Stimulated activated naive CD8-positive, alpha-beta T cell treated with anti-CD3 and anti-CD28 coated beads, Interleukin-15, amount 100 ng/mL, for 72 hours (primary cell): ENCODE measurements at places on chromosomes 13 and 19.

DNA sequence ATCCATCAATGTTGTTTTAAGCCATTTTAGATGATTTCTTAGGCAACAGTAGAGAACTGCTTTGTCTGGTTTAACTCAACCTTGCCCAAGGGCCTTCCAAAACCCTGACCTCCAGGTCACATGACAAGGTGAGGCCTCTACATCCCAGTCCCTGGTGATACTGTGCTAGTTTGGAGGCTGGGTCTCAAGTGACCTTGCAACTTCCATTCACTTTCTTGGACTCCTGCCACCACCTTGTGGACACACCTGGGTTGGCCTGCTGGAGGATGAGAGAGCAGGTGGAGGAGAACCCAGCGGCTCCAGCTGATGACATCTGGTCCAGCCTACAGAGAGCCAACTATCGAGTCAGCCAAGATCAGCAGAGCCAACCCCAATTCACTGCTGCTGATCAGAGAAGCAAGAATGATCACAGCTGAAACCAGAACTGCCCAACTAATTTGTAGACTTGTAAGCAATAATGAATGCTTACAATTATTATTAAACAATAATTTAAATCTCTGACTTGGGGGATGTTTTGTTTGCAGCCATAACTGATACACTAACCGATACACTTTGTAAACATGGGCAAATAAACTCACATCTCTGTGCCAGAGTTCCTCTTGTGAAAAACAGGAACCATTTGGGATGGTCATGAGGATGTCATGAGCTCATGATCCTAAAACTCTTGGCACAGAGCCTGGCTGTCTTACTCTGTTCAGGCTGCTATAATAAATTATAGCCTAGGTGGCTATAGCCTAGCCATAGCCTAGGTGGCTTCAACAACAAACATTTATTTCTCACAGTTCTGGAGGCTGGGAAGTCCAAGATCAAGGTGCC lies 11.5 kb downstream of the FAM187B start:
- peak; percentile 68 for DNase-seq

DNA sequence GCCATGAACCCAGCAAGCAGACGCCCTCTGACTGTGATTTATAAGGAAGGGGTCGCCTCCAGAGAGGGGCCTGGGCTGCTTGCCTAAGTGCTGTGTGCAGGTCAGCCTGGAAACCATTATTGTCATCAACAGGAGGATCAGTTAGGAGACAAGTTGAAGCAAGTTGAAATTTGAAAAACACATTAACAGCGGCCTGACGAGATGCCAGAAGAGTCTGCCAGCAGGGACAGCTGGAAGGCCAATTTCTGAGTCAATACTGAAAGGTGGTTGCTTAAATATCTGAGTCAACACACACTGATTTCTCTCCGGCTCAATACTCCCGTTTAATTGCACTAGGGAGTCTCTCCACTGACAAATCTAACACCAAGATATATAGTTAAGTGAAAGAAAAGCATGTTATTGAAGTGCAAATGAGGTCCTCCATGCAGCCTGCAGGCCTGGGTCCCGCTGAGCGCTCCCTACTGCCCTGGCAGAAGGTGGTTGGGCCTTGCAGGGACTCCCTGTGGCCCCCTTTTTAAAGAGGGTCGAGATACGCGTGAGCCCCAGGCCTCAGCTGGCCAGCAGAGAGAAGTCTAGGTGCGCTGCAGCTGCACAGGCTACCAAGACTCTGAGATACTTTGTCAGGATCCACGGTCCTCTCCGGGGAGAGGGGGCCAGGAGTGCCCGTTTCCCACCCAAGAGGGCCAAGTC lies 91.1 kb downstream of the RNASEH2B start:
- no peak for DNase-seq

- peak; percentile 49 for DNase-seq
Observed at GRCh38 chr13:44191504-44192171, 182.0 kb upstream of the SERP2 start.

DNA sequence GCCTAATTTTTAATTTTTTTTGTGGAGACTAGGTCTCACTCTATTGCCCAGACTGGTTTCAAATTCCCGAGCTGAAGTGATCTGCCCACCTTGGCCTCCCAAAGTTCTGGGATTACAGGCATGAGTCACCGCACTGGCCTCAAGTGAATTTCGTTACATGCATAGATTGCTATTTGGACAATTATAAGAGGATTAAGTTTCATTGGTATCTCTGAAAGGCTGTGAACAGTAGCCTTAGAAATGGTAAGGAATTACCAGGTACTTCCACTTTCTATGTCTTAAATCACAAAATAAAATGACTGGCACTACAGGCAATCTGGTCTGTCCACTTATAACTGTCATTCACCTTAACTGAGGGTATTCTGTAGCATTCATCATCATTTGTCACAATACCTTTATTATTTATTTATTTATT lies 2.9 kb upstream of the CCDC9 start:
- no peak for DNase-seq

- DNase-seq: no peak
Observed at GRCh38 chr13:32537580-32538142, 934 bp downstream of the N4BP2L2 start.

- DNase-seq: no peak
Observed at GRCh38 chr13:112446867-112447266, 70.7 kb downstream of the SPACA7 start.

DNA sequence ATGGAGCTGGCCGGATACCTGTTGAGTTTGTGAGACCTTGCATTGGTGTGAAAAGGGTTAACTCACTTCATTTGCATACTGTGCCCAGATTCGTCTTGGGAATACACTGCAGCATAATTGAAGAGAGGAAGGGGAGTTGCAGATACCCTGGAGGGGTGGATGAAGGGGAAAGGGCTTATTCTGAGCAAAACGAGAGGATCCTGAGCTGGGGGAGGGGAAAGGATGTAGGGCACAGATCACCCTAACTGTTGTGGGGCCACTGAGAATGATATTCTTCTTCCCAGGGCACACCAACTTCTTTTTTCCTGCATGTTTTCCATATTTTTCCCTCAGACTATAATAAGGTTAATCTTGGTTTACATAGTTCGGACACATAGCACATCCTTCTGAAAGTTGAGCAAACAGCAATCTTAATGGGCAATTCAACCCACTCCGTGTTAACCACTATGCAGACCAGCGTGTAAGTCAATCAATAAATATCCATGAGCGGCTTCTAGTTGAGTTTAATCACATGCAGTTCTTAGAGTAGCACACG lies 11.7 kb upstream of the PTPRS start:
- no peak for DNase-seq

DNA sequence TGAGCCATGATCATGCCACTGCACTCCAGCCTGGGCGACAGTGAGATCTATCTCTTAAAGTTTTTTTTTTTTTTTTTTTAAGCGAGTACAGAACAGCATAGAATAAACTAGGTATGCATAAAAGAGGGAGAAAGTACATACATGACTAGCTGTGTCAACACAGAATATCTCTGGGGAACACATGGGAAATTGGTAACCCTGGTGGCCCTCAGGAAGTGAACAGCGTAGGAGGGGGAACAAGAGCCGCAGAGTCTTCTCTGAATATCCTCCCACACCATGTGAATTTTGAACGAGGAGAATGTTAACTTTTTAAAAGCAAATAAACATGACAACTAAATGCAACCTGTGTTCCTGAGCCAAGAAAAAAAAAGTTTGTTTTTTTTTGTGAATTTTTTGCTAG lies 15.2 kb downstream of the PHLDB3 start:
- DNase-seq: no peak

DNA sequence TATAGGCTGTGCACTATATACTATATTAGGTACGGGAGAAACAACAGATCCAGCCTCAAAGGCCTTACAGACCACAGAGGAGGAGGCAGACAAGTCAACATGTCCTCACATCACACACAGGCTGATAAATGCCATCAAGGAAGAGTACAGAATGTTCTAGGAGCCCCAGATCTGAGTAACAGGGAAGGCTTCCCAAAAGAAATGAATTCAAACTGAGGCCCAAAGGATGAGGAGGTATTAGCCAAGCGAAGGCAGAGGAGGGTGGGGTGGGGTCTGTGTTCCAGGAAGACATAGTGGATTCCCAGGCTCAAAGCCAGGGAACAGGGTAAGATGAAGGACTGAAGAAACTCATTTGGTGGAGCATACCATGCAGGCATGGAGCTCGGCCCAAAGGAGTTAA lies 55.1 kb downstream of the RXFP2 start:
- DNase-seq: no peak

DNA sequence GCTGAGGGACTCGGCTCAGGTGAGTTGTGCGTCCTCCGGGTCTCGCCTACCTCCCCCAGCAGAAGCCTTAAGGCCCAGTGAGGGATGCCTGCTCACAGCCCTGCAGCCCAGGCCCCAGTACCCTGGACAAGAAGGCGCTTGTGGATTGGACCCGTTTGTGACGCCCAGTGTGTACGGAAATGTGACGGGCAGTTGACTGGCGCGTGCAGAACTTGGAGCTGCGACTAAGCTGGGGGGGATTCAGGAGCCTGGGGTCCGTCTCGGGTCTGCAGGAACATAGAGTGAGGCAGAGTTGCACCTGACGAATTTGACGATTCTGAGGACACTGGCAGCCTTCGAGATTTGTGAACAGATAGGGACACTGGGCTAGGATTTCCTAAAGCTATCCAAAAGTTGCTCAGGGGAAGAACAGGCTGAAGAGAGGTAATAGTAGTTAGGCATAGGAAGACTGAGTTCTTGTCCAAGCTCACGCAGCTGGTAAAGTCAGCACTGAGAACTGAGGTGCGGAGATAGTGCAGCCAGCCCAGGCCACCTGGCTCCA lies 519 bp downstream of the ZNF551 start:
- no peak for DNase-seq
